ENCODE measurements at places on chromosomes 3 and 15.

DNA sequence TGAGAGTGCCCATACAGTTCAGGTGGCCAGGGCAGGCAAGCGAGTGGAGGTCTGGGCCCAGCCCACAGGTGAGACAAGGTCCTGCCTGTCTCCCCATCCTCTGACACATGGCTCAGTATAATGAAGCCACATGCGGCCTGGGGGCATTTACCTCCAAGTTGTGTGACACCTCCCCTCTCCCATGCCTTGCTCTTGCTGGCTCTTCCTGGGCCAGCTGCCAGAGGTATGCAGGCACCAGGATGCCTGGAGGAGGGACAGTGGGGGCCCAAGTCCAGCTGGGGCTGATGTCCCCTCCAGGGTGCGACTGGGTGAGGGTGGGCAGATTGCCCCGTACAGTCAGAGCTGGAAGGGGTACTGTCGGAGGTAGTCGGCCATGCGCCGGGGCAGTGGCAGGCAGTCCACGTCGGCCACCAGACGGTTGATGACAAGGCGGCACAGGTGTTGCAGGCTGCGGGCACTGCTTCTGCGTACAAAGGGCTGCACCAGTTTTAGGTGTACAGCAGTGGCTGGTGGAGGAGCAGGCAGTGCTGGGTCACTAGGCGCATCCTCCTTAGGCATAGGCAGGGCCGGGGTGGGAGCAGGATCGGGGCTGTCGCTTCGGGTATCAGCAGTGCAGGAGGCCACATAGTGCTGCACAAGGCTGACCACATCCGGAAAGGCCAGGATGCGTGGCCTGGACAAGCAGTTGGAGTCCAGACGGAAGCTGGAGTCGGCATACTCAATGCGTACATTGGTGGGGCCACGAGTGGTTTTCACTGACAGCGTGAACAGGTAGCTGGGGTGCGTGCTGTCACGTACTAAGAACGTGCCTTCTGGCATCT is 4.1 kb downstream of the CISH start:
- no peak for DNase-seq

- no peak for DNase-seq
These were observed 1.2 kb upstream of the MLF1 start for GRCh38 chr3:158569794-158570193.

DNA sequence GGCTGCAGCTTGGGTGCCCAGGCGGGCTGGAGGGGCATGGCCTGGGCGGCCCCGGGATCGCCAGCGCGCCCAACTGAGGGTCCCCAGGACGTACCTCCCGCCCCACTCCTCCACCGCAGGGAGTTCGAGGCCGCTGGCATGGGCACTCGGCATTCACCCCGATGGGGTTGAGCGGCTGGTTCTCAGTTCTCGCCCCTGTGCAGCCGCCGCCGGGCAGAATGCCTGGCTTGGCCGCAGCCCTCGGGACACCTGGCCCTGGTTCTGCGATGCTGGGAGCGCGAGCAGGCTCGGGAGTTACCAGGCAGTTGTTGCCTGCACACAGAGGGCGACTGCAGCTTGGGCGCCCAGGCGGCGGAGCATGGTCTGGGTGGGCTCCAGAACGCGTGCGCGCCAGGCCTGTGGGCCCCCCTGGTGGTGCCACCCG is 121.4 kb downstream of the LMLN start:
- no peak for DNase-seq

- no peak for DNase-seq
These were observed 129.4 kb downstream of the LRRK1 start for GRCh38 chr15:101048581-101049030.

DNA sequence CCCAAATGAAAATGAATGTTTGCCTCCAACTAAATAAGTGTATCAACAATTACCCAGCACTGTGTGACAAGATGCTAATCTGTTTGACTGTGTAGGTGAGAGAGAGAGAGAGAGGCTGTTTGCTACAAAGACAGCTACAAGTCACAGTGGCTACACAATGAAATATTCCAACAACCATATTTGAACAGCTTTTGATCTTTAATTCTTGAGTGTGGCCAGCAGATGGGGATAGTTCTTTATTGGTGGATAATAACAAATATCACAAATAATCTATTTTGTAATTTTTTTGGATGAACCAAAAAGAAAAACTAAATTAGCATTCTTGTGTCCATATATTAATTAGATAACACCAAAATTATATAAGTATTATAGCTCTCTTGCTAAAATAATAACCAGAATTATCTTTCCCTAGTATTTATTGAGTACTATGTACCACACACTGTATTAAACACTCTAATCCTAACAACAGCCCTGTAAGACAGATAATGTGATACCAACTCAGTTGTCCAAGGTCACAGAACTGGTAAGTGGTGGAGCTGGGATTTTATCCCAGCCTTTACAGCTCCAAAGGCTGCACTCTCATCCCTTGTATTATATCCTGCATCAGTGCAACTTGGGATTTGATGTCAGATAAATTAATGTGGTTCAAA is 61.9 kb upstream of the C3orf80 start:
- no peak for DNase-seq

- DNase-seq: no peak
These were observed 398.7 kb downstream of the SHQ1 start for GRCh38 chr3:72449551-72449950.

DNA sequence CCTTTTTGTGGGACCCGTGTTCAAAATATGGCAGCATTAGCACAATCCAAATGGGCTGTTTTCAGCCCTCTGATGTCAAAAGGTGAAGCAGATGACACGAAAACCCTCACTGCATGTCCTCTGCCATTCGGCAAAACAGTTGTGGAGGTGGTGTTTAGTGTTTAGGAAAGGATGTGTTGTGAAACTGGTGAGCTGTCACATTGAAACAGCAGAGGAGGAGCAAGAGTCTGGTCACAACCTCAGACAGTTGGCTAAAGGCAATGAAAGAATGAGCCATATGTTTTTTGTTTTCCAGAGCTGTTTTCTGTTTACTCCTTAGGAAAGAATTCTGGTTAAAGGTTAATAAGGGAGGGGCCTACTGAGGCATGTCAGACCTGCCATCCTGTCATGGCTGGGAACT is 140.7 kb downstream of the VPS8 start:
- no peak for DNase-seq

DNA sequence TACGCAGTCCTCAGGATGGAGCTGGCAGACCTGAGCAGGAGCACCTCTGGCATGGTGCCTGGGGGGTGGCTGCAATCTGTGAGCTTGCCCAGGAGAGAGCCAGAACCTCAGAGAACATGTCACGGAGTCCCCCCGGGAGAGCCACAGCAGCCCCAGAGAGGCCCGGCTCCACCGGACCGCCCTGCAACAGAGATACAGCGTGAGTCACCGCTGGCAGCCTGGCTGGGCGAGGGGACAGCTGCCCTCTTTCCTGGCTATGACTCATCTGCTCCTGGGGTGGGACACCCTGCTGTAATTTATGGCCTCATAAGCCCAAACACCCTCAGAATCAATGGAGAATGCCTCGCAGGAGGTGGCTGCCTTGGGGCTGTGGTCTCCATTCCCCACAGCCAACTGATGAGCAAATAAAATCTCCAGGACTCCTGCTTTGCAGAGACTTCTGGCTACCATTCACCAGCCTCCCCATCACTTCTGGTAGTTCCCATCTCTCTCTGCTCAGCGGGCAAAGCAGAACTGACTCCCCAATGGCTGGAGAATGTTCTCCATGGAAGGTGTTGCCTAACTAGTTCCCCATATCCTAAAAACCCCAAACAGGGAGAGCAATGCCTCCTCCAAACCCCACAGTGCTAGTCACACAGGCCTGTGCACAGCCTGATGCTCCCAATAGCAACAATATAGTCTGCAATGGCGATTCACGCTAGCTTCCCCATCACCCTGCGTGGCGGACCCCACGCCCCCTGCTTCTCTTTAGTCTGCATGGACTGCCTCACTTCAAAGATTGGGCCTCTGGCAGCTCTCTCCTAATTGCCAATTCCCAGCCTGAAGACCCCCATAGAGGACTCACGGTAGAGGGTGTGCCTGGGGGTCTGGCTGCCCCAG is 21.6 kb downstream of the ACSBG1 start:
- DNase-seq: peak; percentile 94

GRCh38 chr3:11140030-11140712 is 14.1 kb upstream of the HRH1 start:
- no peak for DNase-seq

DNA sequence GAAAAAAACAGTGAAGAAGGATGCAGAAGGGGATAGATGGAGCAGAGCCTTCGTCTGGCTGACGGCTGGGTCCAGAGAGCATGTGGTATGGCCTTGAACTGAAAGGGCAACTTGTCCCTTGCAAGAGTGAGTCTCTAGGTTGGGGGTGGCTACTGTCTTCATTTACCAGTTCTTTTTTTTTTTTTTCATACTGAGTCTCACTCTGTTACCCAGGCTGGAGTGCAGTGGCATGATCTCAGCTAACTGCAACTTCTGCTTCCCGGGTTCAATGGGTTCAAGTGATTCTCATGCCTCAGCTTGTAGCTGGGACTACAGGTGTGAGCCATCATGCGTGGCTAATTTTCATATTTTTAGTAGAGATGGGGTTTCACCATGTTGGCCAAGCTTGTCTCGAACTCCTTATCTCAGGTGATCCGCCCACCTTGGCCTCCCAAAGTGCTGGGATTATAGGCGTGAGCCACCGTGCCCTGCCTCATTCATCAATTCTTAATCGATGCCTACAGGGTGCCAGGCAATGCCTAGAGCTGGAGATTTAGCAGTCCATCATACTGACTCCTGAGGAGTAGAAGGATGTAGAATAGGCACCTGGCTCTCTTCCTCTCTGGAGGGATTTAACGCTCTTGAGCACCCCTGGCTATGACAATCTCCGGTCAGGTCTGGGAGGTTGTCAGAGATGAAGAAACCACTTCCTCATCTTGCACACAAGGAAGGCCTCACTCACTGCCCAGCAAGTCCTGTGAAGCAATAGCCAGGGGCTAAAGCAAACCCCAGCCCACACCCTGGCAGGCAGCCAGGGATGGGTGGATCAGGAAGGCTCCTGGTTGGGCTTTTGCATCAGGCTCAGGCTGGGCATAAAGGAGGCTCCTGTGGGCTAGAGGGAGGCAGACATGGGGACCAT is at the start of gene CAMP:
TSS of gene CAMP (plus strand) at position 880 of the 898 bp plus-strand sequence. CDS start at position 897, 17 bp downstream.
- DNase-seq: peak; percentile 56

DNA sequence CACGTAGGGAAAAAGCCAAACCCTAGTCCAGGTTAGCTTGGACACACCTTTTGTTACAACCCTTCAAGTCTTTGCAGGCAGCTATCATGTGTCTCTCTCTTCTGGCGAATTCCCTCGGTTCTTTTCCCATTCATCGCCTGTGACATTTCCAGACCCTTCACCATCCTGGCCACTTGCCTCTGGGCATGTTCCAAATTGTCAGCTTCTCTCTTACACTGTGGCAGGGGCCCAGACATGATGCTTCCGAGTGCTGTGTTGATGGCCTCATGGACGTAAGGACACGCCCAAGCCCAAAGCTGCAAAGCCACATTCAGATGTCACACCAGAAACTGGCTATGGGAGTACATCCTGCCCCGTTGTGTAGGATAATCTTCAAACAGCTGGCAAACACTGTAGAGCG is 58.5 kb downstream of the ISG20 start:
- no peak for DNase-seq

DNA sequence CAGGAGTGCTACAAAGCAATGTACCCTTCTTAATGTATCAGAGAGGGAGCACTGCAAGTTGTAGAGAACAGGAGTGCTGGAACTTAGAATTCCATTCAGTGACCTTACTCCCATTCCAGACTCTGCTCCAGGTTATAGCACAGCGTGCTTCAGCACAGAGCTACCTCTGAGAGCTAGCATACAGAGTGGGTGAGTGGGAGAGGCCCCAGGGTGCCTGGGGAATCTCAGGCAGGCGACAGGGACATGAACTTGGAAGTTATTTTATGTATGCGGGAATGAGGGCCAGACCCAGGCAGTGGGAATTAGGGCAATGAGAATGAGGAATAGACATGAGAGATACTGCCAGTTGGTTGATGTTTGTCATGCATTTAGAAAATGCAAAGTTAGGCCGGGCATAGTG is 3.7 kb upstream of the KNG1 start:
- DNase-seq: no peak

GRCh38 chr3:38004415-38005075 is 14.0 kb downstream of the VILL start:
- peak; percentile 50 for DNase-seq

DNA sequence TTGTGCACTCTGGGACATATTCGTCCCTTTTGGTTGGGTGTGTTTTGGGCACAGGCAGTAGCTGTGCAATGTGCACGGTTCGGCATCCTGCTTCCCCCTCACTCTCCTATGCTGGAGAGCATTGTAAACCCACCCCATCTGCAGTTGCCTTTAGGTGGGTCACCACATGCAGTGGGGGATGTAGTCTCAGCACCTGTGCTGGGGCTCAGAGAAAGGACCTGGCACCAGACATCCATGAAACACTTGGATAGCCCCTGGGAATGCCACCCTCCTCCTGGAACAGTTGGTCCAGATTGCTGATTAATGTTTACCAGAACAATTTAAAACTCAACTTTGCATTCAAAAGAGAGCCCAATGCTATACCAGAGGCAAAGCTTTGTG is 123.9 kb upstream of the MEF2A start:
- DNase-seq: no peak

DNA sequence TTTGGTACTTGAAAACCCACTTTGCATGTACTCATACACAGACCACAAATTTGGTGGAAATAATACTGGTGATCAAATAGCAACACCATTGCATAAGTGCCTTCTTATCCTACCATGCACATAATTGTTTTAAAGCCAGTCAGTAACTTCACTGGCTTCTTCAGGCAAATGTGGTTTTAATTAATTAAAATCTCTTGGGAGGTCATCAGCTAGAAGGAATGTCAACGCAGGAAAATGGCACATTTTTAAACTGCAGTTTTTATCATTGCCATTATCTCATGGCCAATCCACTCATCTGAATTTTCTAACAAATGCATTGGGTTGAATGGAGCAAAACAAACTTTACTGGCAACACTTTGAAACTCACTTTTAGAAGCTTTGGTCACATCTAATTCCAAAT is 105.7 kb upstream of the ZPLD1 start:
- DNase-seq: no peak

DNA sequence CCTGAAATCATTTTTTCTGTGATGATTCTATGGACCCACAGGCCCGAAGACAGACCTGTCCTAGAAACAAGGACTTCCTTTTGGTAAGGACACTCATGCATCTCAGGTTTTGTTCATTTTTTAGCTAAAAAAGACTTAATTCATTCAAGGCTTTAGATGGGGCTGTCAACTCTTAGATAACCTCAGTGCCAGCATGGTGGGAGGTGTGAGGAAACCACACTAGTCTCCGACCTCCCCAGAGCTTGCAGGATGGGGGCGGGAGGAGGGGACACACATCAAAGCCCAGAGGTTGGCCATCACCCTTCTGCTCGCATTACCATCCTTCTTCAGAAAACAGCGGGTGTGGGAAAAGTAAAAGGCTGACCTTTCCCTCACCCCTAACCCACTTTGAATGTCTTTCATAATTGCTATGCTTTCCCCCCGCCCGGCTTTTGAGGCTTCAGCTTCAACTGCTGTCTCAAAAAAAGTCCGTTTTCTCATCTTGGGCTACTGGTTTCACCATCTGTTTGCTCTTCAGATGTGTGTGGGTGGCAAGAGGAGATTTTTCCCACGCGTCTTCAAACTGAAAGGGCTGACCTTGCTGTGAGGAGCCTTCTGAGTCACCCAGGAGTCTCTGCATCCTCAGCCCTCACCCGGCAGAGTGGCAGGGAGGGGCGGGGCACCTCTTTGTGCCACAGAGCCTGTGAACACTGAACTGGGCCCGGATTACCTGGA is 27.6 kb upstream of the CXCR6 start:
- peak; percentile 62 for DNase-seq

GRCh38 chr3:120129051-120129450 is 34.8 kb upstream of the GSK3B start:
- no peak for DNase-seq

Measured in H4 (cell line).